ENCODE measurements at places on chromosomes 7 and 10. TPM values are rescaled to one million over a fixed set of nuclear protein-coding genes. Genes with fewer than 3 reads are reported as not detected.

SH2D4B gene
- total RNA-seq = 0.13 TPM

GNAT3 gene
- not detected for total RNA-seq

CPA4 gene
- total RNA-seq = 6.3 TPM

WIPF3 gene
- 0.62 TPM for total RNA-seq

SPDYE2 gene
- total RNA-seq = not detected

TMEM196 gene
- not detected for total RNA-seq

NFE2L3 gene
- 8.7 TPM for total RNA-seq

GOLGA7B gene
- 4.2 TPM for total RNA-seq

GIMAP8 gene
- total RNA-seq = not detected

CRHR2 gene
- total RNA-seq = 0.05 TPM

POLR3A gene
- 14.4 TPM for total RNA-seq
